ENCODE measurements at places on chromosomes 1 and 21.
A peak's percentile ranks its signal among the peaks of the same experiment; 100 is the strongest.

- DNase-seq: no peak
Observed at GRCh38 chr21:21003701-21004100, 5.5 kb downstream of the NCAM2 start.

- no peak for DNase-seq
Observed at GRCh38 chr21:32991361-32991760, 34.4 kb upstream of the OLIG2 start.

DNA sequence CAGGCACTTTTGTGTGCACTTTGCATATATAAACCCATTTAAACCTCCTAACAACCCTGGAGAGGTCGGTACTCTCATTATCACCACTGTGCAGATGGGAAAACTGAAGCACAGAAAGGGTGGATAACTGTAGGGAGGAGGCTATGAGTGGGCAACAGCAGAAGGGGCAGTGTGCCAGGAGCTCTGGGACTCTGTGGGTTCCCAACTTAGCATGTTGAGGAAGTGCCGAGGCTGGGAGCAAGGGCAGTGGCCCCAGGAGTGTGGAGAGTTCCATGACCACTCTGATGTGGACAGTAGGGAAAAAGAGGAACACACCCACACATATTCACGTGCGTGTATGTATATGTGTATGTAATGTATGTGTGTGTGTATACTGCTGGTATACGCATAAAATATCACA is 25.7 kb upstream of the KCNC4 start:
- no peak for DNase-seq

DNA sequence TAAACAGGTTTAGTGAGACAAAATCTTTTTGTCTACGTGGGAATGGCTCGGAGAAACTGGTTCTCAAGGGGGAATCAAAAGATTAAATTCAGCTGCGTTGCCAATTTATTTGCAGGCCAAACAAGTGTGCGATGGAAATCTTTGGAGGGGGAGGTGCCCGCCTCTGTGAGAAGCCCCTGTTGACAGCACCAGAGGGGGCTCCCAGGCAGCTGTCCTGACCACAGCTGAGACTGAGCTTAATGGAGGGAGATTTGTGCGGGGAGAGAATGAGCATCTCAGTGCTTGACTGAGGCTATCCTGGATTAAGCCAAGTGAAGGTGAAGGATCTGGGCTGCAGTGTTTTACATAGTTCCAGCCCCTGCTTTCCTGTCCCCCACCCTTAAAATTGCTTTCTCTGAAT is 169.7 kb downstream of the ATG4C start:
- no peak for DNase-seq

GRCh38 chr1:59014827-59015226 is 231.0 kb upstream of the JUN start:
- DNase-seq: no peak

DNA sequence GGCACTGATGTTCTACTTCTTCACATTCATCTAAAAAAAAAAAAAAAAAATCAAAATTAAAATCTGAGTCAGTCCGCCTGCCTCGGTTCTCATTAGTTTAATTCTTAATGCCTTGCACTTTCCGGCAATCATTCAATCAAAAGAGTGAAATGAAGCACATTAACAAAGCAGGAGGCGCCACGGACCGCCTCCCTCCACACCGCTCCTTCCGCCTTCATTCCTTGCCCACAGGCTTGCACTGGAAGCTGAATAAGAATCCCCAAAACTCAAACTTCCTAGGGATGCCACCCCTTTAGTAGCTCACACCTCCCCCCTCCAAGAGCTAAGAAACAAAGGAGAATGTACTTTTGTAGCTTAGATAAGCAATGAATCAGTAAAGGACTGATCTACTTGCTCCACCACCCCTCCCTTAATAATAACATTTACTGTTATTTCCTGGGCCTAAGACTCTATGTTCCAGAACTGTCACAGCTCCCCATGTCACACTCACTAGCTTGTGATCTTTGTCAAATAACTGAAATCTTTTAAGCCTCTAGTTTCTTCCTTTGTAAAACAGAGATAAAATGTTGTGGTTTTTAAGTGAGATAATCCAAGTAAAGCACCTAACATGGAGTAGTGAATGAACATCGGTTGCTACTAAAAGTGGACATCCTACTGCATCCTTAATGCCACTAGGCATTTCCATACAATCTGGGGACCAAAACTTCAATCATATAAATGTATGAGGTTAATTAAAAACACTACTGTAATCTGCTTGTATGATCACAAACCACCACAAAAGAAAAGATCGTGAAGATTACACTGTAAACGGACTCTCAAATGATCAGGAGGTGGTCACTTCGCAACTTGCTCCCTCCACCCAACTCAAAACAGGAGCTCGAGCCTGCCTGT is 27.4 kb downstream of the LGALS8 start:
- no peak for DNase-seq

- no peak for DNase-seq
Observed at GRCh38 chr1:240906477-240906876, 294.5 kb upstream of the GREM2 start.

GRCh38 chr1:24705260-24706073 is 39.8 kb upstream of the CLIC4 start:
- no peak for DNase-seq

DNA sequence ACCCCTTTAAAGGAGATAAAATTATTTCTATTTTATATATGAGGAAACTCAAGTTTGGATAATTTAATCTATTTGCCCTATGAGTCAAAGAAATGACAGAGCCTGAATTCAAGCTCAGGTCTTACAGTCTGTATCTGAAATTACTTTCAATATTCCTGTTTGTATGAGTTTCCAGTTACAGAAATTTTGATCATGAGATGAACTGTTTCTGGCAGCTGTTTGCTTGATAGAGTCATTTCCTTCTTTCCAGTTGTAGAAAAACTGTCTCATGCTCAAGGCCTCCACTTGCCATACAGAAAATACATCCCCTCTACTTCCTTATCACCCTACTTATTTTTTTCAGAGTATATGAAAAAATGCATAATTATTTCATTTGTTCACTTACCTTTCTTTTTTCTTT is 87.6 kb downstream of the PTPRC start:
- no peak for DNase-seq

DNA sequence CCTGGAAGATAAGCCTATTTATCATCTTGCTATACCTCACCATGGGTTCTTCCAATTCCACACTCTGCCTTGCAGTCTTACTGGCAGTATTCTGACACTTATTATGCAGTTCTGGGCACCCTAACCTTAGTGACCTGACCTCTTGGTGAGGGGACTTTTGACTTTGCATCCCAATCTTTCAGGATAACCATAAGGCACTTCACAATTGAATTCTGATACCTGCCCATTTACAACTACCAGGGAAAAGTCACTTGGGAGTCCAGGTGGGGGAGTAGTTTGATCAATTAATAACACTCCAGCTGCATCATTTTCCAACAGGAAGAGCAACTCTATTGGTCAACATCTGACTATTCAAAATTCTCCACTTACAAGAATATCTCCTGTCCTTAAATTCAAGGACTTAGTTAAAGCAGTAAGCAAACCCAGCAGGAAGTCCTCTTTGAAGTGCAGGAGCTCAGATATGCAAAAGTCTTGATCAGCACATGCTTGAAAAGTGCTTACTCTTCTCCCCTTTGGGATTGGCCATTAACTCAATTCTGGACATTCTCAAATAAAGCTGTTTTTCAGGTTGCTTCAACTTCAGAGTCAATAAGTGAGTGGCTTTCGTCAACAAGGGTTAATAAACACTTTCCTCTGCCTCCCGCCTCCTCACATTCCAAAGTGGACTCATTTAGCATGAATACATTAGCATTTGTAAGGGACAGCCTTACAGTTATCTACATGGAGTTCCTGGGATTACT is 177.4 kb upstream of the NRIP1 start:
- DNase-seq: no peak

- DNase-seq: no peak
Observed at GRCh38 chr1:204736836-204737235, 51.3 kb upstream of the LRRN2 start.

GRCh38 chr1:186627019-186627418 is 53.2 kb downstream of the PTGS2 start:
- no peak for DNase-seq

DNA sequence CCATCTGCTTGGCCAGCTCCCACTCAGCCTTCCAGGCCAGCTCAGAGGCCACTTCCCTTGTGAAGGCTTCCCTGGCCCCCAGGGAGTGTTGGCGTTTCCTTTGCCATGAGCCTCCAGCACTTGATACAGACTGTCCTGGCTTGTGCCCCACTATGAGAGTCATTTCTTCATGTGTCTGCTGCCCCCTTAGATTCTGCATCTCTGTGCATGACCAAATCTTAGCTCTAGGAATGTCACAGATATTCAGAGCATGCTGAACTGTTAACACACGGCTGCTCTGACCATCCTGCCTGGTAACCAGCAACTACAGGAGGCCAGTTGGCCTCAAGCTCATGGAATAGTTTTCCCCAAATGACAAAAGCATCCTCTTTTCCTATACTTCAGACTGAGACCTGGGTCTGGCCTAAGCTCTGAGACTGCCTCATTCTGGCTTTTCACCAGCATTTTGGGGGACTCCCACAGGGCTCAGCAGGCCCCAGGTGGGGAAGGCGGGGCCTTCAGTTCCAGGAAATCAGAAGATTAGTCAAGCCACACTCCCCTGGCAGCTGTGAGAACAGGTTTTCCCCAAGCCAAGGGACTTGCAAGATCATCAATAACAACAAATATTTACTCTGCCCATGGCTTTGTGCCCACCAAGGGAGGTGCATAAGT is 182.6 kb upstream of the EDN2 start:
- DNase-seq: peak; percentile 62

DNA sequence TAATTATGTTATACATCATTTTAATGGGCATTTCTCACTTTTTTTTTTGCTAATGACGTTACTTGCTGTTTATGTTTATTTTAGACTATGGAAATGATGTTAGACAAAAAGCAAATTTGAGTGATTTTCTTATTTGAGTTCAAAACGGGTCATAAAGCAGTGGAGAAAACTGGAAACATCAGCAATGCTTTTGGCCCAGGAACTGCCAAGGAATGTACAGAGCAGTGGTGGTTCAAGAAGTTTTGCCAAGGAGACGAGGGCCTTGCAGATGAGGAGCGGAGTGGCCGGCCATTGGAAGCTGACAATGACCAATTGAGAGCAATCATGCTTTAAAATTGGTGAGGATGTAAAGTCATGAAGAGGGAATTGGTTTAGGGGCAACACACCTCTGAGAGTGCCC is 32.1 kb upstream of the KCNE2 start:
- no peak for DNase-seq

DNA sequence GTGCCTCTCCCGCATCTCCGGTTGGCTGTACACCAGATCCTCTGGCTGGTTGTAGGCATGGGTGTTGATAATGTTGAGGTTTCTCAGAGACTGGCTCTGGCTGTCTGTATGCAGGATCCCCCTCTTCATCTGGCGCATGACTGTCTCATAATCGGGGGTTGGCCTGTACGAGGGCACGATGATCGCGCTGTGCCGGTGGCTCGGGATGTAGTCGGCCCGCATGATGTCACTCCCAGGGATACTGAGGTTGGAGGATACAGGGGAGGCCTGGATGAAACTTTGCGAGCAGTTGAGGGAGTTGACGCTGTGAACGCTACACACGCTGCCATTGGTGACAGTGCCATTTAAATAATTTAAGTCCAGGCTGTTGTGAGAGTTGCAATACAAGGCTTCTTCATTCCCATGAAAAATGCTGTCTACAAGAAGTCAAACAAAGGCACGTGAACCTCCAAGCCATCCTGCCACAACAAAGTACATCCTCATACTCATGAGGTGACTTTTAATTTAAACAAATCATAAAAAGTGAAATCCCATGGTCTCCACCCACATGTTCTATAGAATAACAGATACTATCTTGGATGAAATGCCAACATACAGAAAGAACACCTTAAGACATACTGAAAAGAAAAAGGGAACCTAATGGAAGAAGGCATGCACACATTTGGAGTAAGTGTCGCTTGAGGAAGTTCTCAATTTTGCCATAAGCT is 103.6 kb downstream of the SMYD2 start:
- DNase-seq: no peak

DNA sequence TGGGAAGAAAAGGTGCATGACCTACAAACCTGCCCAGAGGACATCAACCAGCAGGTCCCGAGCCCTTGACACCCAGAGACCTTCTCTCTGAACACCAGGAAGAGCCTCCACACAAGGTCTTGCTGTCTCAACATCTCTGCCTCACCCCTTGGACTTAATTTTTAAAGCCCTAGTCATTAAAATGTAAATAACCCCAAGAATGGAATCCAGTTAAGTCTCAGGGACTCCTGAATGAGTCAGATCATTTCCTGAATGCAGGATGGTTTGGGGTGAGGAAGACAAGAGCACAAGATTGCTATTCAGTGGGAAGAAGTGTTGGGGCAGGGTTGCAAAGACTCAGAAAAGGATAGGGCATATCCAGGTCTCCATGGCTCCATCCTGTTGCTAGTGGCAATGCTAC is 17.8 kb upstream of the GRIK3 start:
- DNase-seq: no peak

DNA sequence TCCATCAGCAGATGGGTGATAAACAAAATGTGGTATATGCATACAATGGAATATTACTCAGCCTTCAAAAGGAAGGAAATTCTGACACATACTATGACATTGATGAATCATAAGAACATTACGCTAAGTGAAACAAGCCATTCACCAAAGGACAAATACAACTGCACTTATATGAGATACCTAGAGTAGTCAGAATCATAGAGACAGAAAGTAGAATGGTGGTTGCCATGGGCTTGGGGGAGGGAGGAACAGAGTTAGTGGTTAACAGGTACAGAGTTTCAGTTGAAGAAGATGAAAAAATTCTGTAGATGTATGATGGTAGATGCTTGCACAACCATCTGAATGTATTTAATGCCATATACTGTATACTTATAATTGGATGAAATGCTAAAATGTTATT is 39.1 kb upstream of the KCNK2 start:
- no peak for DNase-seq

- no peak for DNase-seq
Observed at GRCh38 chr1:223137455-223138085, 5.5 kb downstream of the TLR5 start.

DNA sequence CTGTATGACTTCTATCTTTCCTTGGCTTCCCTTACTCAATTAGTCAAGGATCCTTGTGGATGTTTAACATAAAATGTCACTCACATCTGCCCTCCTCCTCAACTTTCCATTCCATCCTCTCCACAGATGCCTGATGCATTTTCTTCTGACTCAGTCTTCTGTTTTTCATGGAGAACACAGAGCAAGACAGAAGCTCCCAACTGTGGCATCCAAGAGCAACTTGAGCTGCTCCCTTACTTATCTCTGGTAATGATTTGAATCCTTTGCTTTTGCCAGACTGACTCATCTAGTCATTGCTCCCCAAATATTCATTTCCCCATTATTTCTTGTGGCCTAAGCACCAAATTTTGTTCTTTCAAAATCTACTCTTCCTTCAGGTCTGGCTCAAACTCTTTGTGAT is 120.6 kb downstream of the LYPLAL1 start:
- DNase-seq: no peak

DNA sequence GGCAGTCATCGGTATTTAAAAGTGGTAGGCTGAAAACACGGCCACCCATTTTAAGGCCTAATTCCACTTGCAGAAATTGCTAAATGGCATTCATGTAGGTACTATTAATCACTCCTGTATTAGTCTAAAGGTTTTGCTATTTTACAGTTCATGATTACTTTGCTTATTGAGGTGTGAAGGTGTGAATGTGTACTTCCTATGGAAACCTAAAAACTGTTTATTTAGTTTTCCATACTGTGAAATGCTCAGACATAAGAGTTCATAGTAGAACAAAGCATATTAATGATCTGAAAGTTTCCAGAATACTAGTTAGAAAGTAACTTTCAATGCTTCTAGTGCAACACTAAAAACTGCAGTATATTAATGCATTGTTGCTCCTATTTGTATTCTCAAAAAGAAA is 69.8 kb downstream of the ITGB3BP start:
- DNase-seq: no peak

GRCh38 chr1:66267201-66267940 is 266.6 kb upstream of the SGIP1 start:
- no peak for DNase-seq
